ENCODE measurements at places on chromosomes 7 and 10. TPM values are rescaled to one million over a fixed set of nuclear protein-coding genes. Genes with fewer than 3 reads are reported as not detected.

DNA sequence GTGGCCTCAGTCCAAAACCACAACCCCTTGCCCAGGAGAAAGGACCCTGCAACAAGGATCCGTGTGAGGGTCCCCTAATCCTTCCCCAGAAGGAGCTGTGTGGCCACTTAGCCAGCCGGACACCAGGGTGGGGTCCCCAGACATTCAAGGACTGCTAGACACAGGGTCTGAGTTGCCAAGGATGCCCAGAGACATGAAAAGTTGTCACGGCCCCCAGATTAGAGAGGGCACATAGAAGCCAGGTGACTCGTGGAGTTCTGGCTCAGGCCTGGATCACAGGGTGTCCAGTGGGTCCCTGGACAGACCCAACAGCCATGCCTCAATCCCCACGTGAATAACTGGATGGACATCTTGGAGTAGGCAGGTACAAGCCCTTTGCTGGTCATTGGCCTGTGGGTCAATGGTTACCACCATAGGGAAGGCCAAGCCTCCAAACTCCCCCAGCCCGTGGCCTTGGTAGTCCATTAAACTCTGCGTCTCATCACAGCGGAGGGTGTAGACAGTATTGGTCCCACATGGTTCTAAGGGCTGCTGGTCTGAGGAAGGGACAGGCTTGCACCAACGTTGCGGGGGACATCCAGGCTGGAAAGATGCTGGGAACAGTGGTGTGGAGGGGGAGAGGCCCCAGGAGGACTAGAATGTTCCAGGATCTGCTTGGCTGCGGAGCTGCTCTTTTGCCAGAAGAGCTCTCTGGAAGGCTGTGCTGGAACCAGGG, 205.9 kb upstream of the PPP2R2D start:
- H3K27me3 ChIP-seq: 0 out of 2 replicates have a peak, but pooled peaks cover 4% of the 10 kb centered on the region
- H3K27ac ChIP-seq: no peak overlapping the region
- H3K4me3 ChIP-seq: no peak overlapping the region

DNA sequence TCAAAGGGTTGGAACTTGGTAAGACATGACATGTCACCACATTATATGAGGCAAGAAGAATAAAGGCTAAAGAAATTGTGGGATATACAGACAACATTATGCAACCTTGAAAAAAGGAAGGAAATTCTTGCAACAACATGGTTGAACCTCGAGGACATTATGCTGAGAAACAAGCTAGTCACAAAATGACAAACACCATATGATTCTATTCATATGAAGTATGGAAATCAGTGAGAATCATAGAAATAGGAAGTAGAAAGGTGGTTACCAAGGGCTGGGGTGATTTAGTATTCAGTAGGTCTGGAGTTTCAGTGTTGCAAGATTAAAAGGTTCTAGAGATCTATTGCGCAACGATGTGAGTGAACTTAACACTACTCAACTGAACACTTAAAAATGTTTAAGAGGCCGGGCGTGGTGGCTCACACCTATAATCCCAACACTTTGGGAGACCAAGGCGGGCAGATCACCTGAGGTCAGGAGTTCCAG, 126.9 kb upstream of the TBX20 start:
- DNase-seq: no peak
- no peak overlapping the region for H3K4me3 ChIP-seq
- no peaks in the 10 kb centered on the region for H3K36me3 ChIP-seq
- no peaks in the 10 kb centered on the region for H3K4me1 ChIP-seq
- H3K27me3 ChIP-seq: no peaks in the 10 kb centered on the region

GRCh38 chr10:78864761-78865537, 203.8 kb upstream of the ZMIZ1 start:
- H3K36me3 ChIP-seq: no peaks in the 10 kb centered on the region
- H3K4me1 ChIP-seq: peaks cover 11% of the 10 kb centered on the region
- DNase-seq: no peak
- H3K27ac ChIP-seq: no peak overlapping the region

DNA sequence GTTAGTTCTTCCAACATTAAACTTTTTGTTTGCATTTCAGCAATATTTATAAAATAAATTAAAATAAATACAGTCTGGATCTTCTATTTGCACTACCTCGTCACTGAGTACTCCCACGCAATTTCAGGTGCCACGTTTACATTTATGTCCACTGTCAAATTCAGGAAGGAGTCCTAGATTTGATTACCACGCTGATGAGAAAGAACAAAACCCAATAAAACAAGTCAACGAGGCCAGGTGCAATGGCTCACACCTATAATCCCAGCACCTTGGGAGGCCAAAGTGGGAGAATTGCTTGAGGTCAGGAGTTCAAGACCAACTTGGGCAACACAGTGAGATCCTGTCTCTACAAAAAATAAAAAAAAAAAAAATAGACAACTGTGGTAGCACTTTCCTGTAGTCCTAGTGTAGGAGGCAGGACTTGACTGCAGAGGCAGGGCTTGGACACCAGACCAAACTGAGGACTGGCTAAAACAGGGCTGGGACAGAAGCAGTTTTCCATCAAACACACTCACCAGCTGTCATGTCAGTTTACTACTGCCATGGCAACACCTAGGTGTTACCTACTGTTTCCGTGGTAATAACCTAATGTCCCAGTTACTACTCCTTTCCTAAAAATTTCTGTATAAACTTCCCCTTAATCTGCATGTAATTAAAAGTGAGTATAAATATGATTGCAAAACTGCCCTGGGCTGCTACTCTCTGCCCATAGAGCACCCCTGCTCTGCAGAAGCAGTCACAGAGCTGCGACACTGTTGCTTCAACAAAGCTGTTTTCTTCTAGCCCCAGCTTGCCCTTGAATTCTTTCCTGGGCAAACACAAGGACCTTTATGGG, 341.7 kb downstream of the PARD3 start:
- H3K4me1 ChIP-seq: peaks cover 11% of the 10 kb centered on the region
- H3K36me3 ChIP-seq: no peaks in the 10 kb centered on the region
- DNase-seq: no peak
- H3K27me3 ChIP-seq: no peaks in the 10 kb centered on the region
- no peak overlapping the region for H3K4me3 ChIP-seq

- H3K4me3 ChIP-seq: no peak overlapping the region
- no peak overlapping the region for H3K27ac ChIP-seq
- H3K27me3 ChIP-seq: peaks cover 63% of the 10 kb centered on the region
- no peaks in the 10 kb centered on the region for H3K36me3 ChIP-seq
- DNase-seq: no peak
These were observed 18.6 kb upstream of the GOT1 start for GRCh38 chr10:99449023-99449422.

DNA sequence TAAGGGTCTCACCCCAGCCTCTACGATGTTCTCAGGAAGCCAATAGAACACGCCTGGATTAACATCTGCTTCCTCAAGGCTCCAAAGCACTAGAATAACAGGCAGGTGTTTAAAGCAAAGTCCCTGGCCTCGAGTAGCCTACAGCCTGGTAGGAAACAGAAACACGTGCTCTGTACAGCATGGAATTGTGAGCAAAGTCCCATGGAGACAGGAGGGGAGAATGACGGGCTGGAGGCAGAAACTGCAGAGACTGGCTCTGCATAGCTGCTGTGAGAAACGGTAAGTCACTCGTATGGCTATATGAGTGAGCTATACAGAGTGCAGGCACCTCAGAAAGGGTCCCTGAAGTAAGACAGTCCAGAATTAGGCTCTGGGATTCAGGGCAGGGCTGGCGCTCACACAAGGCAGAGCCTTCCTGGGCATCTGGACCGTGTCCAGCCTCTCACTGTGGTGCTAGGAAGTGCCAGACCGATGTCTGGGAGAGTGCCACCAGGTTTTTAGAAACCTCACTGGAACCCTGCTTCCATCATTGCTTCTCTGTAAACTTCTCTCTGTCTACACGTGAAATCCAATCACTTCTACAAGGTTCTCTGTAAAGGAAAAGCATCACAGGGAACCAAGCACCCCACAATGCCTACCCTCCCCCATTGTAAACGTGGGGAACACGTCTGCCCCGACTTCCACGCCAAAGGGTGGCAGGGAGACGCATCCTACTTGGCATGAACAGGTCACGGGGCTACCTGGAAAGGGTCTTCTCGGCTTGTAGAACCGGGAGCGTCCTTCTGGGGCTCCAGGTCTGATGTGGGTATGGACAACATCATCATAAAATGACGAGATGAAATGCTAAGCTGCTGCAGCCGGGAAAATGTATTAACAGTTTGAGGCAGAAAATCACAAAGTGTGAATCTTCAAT, 38.8 kb upstream of the SHH start:
- no peaks in the 10 kb centered on the region for H3K4me1 ChIP-seq
- H3K27ac ChIP-seq: no peak overlapping the region
- no peak overlapping the region for H3K4me3 ChIP-seq
- DNase-seq: no peak

DNA sequence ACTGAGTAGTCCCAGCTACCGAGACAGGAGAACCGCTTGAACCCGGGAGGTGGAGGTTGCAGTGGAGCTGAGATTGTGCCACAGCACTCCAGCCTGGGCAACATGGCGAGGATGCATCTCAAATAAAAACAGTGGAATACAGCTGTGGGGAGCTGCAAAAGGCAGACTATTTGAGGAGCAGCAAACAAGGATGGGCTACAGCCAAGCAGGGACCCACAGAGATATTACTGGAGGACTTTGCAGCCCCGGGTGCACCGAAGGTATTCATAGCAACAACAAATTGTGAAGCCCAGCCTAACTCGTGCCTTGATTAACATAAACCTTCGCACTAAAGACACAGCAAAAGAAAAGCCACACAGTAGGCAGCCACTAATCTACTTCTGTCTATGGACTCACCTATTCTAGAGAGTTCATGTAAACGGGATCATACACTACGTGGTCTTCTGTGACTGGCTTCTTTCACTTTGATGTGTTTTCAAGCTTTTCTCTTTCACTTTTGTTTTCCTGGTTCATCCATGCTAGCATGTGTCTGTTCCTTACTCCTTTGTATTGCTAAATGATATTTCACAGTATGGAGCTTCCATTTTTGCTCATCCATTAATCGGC, 34.0 kb downstream of the PODXL start:
- peaks cover 23% of the 10 kb centered on the region for H3K4me1 ChIP-seq
- H3K36me3 ChIP-seq: no peaks in the 10 kb centered on the region
- DNase-seq: no peak

- H3K27me3 ChIP-seq: no peaks in the 10 kb centered on the region
- H3K4me1 ChIP-seq: no peaks in the 10 kb centered on the region
- DNase-seq: no peak
- H3K4me3 ChIP-seq: no peak overlapping the region
- H3K36me3 ChIP-seq: no peaks in the 10 kb centered on the region
These were observed 44.1 kb downstream of the ANTXRL start for GRCh38 chr10:46330894-46331293.

- H3K27me3 ChIP-seq: no peaks in the 10 kb centered on the region
- no peak for DNase-seq
- no peak overlapping the region for H3K27ac ChIP-seq
These were observed 22.0 kb downstream of the WAC start for GRCh38 chr10:28554952-28555351.

DNA sequence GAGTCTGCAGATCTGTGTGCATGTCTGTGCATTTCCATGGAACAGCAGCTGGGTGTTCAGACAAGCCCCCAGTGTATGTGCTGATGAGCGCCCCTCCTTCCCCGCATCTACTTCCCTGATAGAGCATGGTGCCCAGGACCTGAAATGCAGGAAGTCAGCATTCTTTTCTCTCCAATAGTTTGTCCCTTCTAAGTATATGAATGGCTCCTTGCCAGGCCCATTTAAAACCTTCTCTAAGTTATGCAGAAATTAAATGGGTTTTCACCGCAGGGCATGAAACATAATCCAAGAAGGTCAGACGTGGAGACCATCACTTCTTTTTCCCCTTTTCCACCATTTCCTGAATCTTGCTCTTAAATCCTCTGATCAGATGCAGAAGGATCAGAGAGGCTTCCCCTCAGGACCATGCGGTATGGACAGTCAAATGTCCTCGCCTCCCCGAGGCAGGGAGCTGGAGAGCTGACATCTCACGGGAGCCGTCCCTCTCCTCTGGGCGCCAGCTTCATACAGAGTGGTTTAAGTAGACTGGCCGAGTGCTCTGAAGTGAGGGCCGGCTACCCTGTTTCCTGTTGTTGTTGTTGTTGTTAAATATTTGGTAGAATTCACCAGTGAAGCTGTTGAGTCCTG, 155.3 kb downstream of the C10orf105 start:
- H3K27ac ChIP-seq: no peak overlapping the region

The CDHR1 gene
- not detected for total RNA-seq

The FXYD4 gene
- 0.71 TPM for total RNA-seq

The SRRT gene
- 252 TPM for total RNA-seq

The GARIN1A gene
- total RNA-seq: 0.49 TPM

The GFRA1 gene
- total RNA-seq: 0.30 TPM

The IL2RA gene
- total RNA-seq: 0.59 TPM

The CDH23 gene
- not detected for total RNA-seq

The LIPJ gene
- not detected for total RNA-seq

Data from HCT116 (cell line).